Osteoblast (primary cell): ENCODE measurements at places on chromosomes 7 and 10.

GRCh38 chr7:54964136-54964535 lies 54.7 kb upstream of the EGFR start:
- no peaks in the 10 kb centered on the region for H3K27me3 ChIP-seq
- peaks cover 2% of the 10 kb centered on the region for H3K4me1 ChIP-seq
- DNase-seq: no peak

DNA sequence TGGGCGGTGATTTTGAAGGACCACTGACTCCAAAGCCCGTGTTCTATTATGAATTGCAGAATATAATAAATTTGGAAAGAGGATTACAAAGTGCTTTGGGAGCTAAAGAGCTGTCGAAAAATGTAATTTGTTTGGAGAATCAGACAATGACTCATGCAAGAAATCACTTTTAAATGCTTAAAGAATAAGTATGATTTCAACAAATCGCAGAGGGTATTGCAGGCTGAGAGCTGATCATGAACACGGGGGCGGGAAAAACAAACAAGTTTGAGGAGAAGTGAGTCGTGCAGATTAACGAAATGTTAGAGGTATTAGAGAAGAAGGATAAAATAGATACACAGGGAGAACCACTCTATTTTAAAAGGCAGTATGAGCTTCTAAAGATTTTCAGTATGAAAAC lies 4.9 kb upstream of the HACD1 start:
- peaks cover 4% of the 10 kb centered on the region for H3K4me1 ChIP-seq
- H3K4me3 ChIP-seq: no peak overlapping the region
- H3K27me3 ChIP-seq: no peaks in the 10 kb centered on the region

DNA sequence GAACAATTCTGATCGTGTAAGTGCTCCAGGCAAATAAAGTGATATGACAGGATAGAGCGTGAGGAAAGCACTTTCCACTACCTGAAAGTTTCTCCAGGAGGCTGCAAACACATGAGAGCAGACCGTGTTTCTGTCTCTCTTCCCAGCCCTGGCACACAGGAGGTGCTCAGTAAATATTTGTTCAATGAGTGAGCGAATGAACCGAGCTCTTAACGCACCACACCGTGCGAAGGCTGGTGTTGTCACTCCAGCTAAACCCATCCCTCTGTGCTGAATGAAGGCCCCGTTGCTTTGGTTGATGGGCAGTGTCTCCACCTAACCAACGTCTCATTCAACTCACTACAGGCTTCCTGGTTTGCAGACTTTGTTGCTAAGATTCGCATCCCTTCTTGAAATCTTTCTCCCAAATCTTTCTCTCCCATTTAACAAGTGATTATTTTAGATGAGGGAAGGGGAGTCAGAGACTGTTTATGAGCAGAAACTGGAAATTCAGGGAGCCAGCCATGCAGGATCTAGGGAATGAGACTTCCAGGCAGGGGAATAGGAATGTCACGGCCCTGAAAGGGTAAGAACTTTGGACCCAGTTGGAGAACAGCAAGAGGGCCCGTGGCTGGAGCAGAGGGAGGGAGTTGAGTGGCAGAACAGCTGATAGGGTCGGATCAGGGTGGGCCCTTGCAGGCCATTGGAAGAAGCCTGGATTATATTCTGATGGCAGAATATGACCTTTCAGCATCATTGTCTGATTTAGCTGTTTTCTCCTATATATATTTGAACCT lies 282.6 kb downstream of the CAMK1D start:
- no peak for DNase-seq
- H3K27me3 ChIP-seq: no peaks in the 10 kb centered on the region
- no peaks in the 10 kb centered on the region for H3K4me1 ChIP-seq
- no peak overlapping the region for H3K4me3 ChIP-seq
- no peak overlapping the region for H3K27ac ChIP-seq

DNA sequence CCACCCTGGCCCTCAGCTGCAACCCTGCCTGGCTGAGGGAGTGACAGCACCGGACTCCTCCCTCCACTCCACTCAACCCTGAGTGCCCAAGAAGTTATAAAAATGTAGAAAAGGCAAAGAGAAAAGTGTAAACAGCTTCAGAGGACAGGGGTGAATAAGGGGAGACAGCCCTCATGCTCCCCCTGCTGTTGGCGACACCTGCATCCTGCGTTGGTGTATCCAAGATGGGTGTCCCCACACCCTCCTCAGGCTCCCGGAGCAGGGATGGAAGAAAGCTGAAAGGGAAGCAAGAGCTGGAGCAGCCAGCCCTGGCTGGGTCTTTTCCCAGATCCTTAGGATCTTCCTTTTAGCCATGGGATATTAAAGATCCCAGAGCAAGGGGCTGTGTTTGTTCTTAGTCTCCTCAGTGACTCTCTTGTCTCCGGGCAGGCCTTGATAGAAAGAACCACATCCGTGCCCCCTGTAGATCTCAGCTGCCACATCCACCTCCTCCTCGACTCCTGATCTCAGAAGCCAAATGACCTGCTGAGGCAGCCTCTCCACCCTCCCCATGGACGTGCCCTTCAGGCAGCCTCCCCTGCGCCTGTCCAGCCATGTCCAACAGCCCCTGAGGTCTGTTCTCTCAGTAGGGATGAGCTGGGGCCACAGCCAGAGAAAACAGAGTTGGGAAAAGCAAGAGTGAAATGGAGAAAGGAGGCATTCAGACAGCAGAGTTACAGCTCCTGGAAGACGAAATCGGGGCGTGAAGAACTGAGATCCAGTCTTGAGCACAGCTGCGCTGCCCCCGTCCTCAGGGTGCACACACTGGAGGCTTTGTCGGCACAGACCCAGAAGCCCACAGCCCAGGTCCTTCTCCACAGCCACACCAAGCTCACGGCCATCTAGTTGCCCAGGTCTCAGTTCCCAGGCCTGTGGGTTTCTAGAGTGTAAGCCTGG lies 6.8 kb downstream of the FAM131B start:
- no peak overlapping the region for H3K4me3 ChIP-seq
- H3K27me3 ChIP-seq: peaks cover 12% of the 10 kb centered on the region
- H3K27ac ChIP-seq: no peak overlapping the region
- H3K36me3 ChIP-seq: no peaks in the 10 kb centered on the region
- DNase-seq: peak; percentile 72

- H3K4me1 ChIP-seq: no peaks in the 10 kb centered on the region
- peak overlapping the region; percentile 45 for H3K4me3 ChIP-seq
- peak; percentile 95 for DNase-seq
- no peaks in the 10 kb centered on the region for H3K36me3 ChIP-seq
These were observed 1.2 kb downstream of the CALY start for GRCh38 chr10:133335246-133336117.

DNA sequence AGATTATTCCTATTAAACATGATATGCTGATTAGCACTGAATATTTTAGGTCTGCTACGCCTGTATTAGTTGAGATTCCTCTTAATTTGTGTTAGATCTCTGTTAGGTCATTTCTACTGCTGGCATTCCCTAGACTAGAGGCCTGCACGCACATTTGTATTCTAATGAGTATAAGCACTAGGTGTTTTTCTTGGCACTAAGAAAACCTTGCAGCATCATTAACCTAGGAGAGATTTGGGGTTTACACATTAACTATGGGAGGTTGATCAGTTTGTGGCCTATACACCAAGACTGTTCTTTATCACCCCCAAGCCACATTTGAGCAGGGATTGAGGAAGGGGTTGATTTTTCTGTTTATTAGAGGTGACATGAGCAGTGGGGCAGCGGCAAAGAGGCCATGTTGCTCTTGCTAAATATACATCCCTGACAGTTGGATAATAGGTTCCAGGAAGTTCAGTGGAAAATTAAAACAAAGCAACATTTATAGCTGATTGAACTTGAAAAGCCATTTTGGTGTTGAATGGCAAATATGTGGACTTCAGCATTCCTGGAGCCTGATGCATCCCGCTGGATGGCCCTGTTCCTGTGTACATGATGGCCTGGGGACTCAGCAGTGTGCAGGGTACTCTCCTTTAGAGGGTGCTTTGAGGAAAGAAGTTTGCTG lies 65.2 kb downstream of the GBF1 start:
- H3K36me3 ChIP-seq: no peaks in the 10 kb centered on the region
- no peaks in the 10 kb centered on the region for H3K27me3 ChIP-seq
- DNase-seq: peak; percentile 92
- peak overlapping the region; percentile 69 for H3K27ac ChIP-seq
- H3K4me3 ChIP-seq: peak overlapping the region; percentile 17

GRCh38 chr7:98760201-98760651 lies 109.6 kb downstream of the TMEM130 start:
- no peak overlapping the region for H3K27ac ChIP-seq
- H3K36me3 ChIP-seq: no peaks in the 10 kb centered on the region
- DNase-seq: peak; percentile 97
- no peaks in the 10 kb centered on the region for H3K27me3 ChIP-seq
- H3K4me3 ChIP-seq: peak overlapping the region; percentile 53

DNA sequence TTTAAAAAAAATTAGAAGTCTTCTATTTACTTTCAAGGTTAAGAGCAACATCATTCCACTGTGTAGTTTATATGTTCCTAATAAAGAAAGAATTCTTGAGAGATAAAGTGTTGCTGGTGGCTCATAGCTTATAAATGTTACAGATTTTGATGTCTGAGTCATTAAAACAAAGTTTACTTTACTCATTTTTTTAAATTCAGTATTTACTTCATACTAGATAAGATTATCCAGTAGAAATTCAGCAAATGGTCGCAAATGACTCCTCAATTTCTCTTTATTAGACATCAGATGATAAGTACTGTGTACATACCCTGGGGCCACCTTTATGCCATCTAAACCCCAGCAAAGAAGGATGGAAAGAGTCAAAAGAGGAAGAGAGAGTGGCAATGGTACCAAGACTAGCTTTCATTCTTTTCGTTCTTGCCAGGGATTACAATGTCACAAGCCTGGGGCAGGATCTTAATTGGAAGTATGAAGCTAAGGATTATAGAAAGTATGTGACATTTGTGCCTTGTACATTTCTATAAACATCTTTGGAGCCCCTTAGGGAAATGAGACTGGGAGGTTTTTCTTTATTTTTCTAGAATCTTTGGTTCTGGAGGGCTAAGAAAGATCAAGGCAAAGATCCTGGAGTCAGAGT lies 206.1 kb downstream of the CHRM2 start:
- peaks cover 20% of the 10 kb centered on the region for H3K4me1 ChIP-seq
- H3K36me3 ChIP-seq: no peaks in the 10 kb centered on the region
- H3K27ac ChIP-seq: peak overlapping the region; percentile 78
- peak; percentile 31 for DNase-seq

DNA sequence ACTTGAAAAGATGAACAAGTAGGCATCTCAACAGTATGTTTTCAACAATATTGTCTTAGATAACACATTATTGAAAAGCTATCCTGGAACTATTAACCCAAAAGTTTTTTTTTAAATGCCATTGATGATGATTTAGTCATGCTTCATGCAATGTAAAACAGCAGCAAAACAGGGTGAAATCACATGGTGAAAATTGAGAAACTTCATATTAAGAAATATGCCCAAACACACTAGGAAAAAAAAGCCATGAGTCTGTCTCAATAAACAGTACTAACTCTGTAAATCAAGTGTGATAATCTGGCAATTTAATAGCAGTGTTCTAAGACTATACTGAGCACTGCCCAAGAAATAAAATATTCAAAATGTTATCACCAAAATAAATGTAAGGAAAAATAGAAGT lies 613.1 kb downstream of the KCNMA1 start:
- H3K36me3 ChIP-seq: no peaks in the 10 kb centered on the region
- no peak overlapping the region for H3K4me3 ChIP-seq
- H3K4me1 ChIP-seq: no peaks in the 10 kb centered on the region
- no peak for DNase-seq
- H3K27me3 ChIP-seq: no peaks in the 10 kb centered on the region
- H3K27ac ChIP-seq: no peak overlapping the region

DNA sequence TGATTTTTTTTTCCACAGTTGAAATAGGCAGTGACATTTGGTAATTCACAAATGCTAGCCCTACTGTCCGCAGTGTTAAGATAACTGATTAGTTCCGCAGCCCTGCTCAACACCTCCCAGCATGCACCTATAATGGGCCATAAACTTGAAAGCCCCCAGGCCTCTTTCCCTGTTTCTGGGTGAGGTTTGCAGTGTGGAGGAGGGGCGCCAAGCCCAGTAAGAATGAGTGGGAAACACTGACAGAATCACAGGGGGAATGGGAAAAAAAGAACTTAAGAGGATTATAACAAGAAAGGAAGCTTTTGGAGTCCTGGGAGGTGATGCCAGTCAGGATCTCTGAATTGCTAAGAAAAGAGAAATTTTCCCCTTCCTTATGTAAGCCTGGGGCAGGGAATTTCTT lies 39.6 kb upstream of the SP8 start:
- no peak overlapping the region for H3K4me3 ChIP-seq
- no peaks in the 10 kb centered on the region for H3K36me3 ChIP-seq
- H3K4me1 ChIP-seq: no peaks in the 10 kb centered on the region
- no peak overlapping the region for H3K27ac ChIP-seq

GRCh38 chr10:95467162-95467599 lies 94.0 kb downstream of the SORBS1 start:
- H3K27ac ChIP-seq: no peak overlapping the region
- H3K4me3 ChIP-seq: no peak overlapping the region
- no peak for DNase-seq
- no peaks in the 10 kb centered on the region for H3K4me1 ChIP-seq
- no peaks in the 10 kb centered on the region for H3K27me3 ChIP-seq
- H3K36me3 ChIP-seq: no peaks in the 10 kb centered on the region

- H3K4me1 ChIP-seq: peaks cover 13% of the 10 kb centered on the region
- no peaks in the 10 kb centered on the region for H3K27me3 ChIP-seq
- no peak overlapping the region for H3K4me3 ChIP-seq
- no peak for DNase-seq
- H3K27ac ChIP-seq: peak overlapping the region; percentile 47
These were observed 11.9 kb upstream of the SFR1 start for GRCh38 chr10:104109908-104110662.

DNA sequence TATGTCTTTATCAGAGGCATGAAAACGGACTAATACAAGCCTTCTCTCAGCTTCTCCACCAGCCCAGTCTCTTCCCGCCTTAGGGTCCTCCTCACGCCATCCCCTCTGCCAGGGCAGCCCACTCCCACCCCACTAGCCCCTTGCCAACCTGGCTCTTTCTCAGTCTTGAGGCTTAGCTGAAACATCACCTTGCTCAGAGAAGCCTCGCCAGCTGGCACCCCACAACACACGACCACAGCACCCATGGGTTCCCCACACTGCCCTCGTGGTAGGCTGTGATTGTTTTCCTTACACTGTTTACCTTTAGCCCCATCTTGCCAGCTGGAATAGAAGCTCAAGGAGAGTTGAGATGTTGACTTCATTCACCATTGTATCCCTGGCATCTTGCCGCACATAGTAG lies 44.4 kb downstream of the GPAM start:
- H3K4me3 ChIP-seq: no peak overlapping the region
- H3K27me3 ChIP-seq: peaks cover 5% of the 10 kb centered on the region
- no peaks in the 10 kb centered on the region for H3K4me1 ChIP-seq
- DNase-seq: no peak
- no peak overlapping the region for H3K27ac ChIP-seq
